ENCODE measurements at places on chromosomes 12 and 14. TPM values are rescaled to one million over a fixed set of nuclear protein-coding genes. Genes with fewer than 3 reads are reported as not detected.

Gene CLEC12A
- 1.0 TPM for total RNA-seq

Gene ESRRB
- not detected for total RNA-seq

Gene RESF1
- 33.8 TPM for total RNA-seq

Gene GLT1D1
- not detected for total RNA-seq

Gene LRCOL1
- total RNA-seq: not detected

Gene GALNT8
- not detected for total RNA-seq

Gene SMOC1
- total RNA-seq: not detected

Gene KLRB1
- not detected for total RNA-seq

Gene GON7
- 6.4 TPM for total RNA-seq

Gene POTEG
- total RNA-seq: not detected

Gene OASL
- 1.7 TPM for total RNA-seq

Gene PLEKHG7
- not detected for total RNA-seq

Gene ARHGDIB
- 470 TPM for total RNA-seq

Gene TMEM179
- total RNA-seq: not detected

DNA sequence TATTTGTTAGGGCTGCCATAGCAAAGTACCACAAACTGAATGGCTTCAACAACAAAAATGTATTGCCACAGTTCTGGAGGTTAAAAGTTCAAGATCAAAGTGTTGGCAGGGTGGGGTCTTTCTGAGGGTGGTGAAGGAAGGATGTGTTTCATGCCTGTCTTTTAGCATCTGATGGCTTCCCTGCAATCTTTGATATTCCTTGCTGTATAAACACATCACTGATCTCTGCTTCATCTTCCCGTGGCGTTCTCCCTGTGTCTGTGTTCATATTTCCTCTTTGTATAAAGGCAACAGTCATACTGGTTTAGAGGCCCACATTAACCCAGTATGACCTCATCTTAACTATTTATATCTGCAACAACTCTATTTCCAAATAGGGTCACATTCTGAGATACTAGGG lies 167.5 kb downstream of the BTG1 start:
- DNase-seq: no peak

DNA sequence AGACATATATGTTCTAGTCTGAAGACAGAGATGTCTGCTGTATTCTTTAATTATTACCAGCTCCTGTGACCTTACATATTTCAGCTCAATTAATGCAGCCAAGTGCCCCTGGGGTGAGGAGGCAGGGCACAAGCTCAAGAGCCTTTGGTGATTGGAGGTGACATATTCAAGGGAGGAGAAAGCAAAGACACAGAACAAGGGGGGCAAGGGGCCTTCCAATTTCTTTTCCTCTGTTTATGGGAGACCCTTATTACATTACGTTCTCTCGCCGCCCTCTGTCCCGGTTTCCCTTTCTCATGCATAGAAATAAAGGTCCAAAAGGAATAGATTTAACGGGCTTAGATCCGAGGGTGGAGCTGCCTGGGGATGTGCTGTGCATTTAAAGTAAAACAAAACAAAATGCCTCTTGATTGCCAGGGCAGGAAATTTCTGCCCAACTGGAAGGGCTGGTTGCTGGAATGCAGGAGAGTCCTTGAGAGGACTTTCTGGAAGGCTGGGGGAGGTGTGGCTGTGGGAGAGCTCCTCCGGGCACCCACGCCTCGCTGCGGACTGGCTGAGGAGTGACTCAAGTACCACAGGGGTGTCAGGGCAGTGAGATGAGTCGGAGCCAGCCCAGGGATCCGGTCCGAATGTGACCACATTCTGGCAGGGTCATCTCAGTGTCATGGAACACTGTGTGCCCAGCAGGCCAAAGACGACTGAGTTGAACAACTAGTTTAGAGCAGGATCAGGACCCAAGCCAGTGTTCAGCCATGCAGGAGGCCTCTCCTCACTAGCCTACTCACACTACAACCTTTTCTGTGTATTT lies 32.1 kb upstream of the GSG1 start:
- peak; percentile 99 for DNase-seq

DNA sequence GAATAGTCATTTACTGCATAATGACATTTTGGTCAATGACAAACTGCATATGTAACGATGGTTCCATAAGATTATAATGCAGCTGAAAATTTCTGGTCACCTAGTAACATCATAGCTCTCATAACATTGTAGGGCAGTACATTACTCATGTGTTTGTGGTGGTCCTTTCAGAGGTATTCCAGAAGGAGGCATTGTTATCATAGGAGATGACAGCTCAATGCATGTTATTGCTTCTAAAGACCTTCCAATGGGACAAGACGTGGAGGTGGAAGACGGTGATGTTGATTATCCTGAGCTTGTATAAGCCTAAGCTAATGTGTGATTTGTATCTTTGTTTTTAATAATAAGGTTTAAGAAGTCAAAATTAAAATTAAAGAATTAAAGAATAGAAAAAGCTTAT lies 43.8 kb upstream of the TSPAN11 start:
- DNase-seq: no peak

GRCh38 chr14:69928111-69928523 lies 48.9 kb downstream of the SMOC1 start:
- no peak for DNase-seq

DNA sequence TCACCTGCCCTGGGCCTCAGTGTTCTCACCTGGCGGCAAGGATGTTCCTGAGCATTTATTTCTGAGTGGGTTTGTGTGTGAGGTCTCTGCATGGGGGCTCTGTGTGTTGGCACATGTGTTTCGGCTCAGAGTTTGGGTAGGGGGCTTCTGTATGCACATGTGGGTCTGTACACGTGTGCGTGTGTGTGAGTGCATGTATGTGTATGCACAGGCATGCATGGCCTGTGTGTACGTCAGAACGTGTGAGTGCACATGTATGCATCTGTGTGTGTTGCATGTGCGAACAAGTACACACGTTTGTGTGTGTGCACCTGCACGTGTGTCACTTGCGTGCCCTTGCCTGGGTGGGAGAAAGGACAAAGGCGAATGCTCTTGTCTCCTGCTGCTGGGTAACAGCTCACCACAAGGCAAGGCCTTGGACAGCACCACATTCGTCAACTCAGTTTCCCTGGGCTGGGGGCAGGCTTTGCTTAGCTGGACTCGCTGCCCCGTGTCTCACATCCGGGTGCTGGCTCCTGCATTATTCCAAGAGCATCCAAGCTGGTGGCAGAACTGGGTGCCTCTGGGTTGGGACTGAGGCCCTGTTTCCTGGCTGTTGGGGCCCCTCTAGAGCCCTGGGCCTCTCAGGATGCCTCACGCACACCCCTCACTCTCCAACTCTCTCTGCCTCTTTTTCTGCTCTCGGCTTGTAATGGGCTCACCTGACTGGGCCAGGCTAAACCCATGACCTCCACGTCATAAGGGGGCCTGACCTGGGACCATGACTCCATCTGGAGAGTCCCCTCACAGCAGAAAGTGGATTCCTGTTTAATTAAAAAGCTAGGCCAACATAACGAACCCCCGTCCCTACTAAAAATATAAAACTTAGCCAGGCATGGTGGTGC lies 153.6 kb upstream of the C14orf180 start:
- DNase-seq: no peak

DNA sequence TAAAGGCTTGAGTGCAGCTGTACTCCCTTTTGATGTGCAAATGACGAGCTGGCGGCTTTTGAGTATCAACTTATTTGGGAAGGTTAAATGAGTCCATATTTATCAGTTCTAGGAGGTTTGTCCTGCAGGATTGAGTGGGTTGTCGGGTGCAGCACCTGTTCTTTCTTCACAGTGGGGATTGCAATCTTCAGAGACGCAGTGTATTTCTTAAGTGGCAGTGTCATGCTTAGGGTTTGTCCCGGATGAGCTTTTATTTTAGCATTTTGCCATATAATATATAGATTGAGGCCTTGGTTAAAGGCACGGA lies 1.2 kb downstream of the FUT8 start:
- no peak for DNase-seq

- no peak for DNase-seq
Measured at GRCh38 chr14:68174446-68174845, 354.9 kb downstream of the RAD51B start.

GRCh38 chr14:102840771-102841528 lies 63.7 kb downstream of the TRAF3 start:
- DNase-seq: no peak

- DNase-seq: no peak
Measured at GRCh38 chr12:75921622-75922289, 109.8 kb downstream of the PHLDA1 start.

GRCh38 chr14:99807413-99808153 lies 14.4 kb downstream of the EML1 start:
- DNase-seq: no peak

DNA sequence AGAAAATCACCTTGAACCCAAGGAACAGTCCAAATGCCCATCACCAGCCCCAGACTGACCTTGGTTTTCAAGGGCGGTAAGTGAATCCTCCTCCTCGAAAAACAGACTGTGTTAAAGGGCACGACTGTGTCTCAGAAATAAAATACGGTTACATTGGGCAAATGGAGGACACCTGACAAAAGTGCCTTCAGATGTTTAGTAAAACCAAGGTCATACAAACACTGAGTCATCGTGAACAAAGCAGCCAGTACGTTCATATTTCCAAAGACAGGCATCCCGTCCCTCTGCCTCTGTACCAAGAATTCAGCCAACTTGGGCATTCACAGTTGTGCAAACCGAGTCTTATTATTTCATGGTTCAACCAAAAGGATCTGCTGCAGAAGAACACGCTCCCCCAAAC lies 25.9 kb downstream of the FOXN3 start:
- no peak for DNase-seq

DNA sequence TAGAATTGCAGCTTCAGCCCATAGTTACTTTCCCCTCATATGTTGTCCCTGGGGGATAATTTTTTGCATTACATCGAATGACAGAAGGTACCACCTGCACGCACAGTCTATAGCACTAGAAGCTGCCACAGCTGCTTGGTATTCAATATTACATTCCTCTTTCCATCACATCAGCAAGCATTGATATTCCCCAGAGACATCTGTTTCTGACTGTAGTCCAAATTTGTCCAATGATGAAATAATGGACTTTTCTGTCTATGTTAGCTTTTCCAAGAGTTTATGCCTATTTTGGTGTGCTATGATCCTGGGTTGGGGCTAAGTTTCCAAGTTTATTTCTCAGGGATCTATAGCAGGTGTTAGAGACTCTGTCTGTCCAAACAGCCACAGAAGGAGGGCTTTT lies 335.4 kb downstream of the LRIG3 start:
- no peak for DNase-seq

DNA sequence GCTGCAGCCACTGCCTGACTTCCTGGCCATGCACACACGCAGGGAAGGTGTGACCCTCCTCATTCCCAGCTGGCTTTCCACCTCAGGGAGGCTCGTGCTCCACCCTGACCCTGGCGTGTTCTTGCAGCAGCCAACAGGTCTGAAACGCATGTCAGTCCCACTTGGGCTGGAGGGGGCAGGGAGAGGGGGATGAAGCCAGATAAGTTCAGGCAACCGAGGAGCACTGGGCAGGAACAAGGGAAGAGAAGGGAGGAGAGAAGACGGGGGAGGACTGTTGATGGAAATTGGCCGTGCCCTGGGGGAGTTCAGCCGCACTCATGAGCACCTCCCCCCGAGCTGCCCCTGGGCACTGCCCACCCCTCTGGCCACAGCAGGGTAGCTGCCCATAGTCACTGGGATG lies 182.4 kb upstream of the PRMT8 start:
- no peak for DNase-seq

- no peak for DNase-seq
Measured at GRCh38 chr12:70422631-70423030, 56.5 kb downstream of the KCNMB4 start.

- no peak for DNase-seq
Measured at GRCh38 chr14:90442388-90442787, 45.6 kb downstream of the CALM1 start.

DNA sequence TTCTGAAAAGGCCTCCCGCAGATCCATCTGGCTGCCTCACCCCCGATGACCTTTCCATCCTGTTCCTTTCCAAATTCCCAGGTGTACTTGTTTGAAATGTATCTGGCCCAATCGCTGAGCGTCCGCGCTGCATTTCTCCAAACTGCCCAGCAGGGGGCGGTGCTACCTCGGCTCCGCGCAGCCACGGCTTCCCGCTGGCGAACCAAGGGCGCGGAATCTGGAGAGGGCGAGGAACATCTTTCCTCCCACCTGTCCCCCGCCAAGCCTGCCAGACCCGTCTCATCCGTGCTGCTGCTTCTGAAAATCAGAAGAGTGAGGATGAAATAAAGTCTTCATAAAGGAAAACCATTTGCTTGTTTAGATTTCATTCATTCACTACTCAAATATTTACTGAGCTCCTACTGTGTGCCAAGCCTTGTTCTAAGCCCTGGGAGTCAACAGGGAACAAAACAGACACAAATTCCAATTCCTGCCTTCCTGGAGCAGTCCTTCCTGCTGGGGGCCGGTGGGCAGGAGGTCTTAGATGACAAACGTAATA lies 16.8 kb upstream of the MYL2 start:
- peak; percentile 36 for DNase-seq

DNA sequence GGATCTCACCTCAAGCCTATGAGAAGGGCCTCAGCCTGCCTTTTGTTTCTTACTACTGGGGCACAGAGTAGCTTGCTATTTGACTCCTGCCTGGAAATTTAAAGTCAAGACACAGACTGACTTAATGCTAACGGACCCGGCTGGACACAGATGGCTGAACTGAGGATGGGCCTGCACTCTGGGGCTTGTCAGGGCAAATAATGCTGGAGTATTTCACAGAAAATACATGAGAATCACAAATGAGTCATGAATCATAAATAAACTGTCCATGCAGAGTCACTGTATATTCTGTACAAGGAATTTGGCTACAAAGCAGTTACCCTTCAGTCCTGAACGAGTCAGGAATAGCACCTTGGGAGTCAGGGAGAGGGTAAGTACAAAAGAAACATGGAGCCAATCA lies 683.2 kb upstream of the FOXG1 start:
- DNase-seq: no peak

All from PC-9 (cell line).